ENCODE measurements at places on chromosomes 12 and 14.

DNA sequence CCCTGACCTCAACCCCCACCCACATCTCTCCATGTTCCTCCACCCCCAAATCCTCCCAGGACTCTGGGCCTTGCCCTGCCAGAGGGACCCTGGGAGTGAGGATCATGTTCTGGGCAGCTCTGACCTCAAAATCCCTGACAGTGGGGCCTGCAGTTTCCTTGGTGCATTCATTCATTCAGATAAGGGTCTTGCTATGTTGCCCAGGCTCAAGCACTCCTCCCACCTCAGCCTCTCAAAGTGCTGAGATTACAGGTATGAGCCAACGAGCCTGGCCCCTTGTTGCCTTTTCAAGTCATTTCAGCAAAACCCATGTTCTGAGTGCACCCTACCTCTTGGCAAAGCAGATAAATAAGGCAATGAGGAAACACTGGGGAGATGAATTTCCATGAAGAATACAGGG is 29.6 kb downstream of the ARL6IP4 start:
- DNase-seq, result no peak

DNA sequence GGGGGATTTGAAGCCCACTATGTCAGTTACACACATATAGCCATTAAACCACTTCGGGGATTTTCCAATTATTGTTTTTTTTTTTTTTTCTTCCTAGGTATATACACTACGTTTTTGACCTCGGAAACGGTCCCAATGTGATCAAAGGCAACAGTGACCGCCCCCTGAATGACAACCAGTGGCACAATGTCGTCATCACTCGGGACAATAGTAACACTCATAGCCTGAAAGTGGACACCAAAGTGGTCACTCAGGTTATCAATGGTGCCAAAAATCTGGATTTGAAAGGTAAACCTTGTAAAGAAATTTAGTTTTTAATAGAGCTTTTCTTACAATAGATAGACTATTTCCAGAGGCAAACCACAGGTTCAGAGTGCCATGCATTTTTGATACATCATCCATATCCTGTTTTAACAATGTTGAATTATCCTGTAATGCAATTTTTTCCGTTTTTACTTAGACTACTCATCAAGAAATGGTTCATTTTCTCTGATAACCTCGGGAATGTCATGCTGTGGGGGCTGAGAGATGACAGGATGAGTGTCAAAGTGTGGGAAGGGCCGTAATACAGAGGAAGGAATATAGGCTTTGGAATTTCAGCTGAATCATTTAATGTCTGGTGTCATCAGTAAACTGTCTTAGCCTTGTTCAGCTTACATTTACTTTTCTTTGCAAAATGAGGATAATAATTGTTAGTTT is 797.1 kb downstream of the NRXN3 start:
- DNase-seq, result no peak

- DNase-seq, result no peak
Measured at GRCh38 chr14:30331030-30331429, 227.9 kb upstream of the G2E3 start.

- no peak for DNase-seq
Measured at GRCh38 chr12:47193066-47193465, 113.3 kb upstream of the AMIGO2 start.

- DNase-seq, result peak; percentile 46
Measured at GRCh38 chr14:95098984-95099599, 58.2 kb downstream of the DICER1 start.

DNA sequence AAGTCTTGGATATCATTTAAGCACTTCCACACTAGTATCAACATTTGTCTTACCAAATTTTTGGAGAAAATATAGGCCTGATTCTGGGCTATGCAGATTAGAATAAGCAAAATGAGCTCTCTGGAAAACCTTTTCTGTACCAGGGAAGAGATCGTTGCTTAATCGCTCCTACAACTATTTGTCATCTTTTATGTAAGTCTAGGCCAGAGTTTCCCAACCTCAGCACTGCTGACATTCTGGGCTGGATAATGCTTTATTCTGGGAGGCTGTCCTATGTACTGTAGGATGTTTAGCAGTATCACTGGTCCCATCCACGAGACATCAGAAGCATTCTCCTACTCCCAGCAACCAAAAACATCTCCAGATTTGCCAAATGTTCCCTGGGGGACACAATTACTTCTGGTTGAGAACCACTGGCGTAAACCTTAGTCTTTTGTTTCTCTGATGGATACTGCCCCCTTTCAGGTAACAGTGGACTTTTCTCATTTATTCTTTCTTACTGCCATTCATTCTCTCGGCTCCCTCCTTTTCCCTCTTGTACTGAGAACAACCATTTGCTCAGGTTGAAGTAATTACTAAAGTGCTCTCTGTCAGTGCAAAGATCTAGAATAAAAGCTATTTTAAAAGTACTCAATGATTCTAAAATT is 316.9 kb upstream of the E2F7 start:
- DNase-seq, result no peak

DNA sequence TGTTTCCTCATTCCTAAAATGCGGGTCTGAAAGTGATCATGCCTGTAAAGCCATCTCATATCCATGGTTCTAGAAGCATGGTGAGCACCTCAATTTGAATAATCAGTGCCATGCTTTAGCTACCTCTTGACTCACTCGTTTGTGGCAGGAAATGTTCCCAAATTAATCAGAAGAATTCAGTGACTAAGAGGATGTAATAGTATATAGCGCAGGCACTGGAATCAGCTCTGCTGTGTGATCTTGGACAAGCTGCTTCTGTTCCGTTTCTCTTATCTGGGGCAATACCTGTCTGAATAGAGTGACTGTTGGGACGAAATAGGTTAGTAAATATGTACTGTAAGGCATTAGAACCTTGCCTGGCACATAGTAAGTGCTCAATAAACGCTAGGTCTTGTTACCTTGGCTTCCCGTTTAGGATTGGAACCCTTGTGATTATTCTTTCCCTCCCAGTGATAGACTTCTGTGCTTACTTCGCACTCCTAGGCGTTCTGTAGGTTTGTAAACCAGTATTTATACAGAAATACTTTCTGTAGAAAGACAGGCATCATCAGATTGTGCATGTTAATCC is 820 bp upstream of the SMAGP start:
- DNase-seq, result no peak

GRCh38 chr12:125981610-125982253 is 916.5 kb downstream of the AACS start:
- no peak for DNase-seq

GRCh38 chr12:124028555-124028925 is 55.5 kb downstream of the ZNF664 start:
- DNase-seq, result no peak

GRCh38 chr12:16564675-16565074 is 41.3 kb downstream of the LMO3 start:
- no peak for DNase-seq

GRCh38 chr12:23669691-23670090 is 279.8 kb downstream of the SOX5 start:
- no peak for DNase-seq

- DNase-seq, result no peak
Measured at GRCh38 chr12:57852200-57852599, 5.7 kb upstream of the CTDSP2 start.

- no peak for DNase-seq
Measured at GRCh38 chr14:64806202-64806861, 73.4 kb downstream of the SPTB start.

- no peak for DNase-seq
Measured at GRCh38 chr14:23103581-23103980, 1.2 kb downstream of the CIROP start.

GRCh38 chr12:126667339-126667738 is 1599.6 kb upstream of the TMEM132C start:
- no peak for DNase-seq

DNA sequence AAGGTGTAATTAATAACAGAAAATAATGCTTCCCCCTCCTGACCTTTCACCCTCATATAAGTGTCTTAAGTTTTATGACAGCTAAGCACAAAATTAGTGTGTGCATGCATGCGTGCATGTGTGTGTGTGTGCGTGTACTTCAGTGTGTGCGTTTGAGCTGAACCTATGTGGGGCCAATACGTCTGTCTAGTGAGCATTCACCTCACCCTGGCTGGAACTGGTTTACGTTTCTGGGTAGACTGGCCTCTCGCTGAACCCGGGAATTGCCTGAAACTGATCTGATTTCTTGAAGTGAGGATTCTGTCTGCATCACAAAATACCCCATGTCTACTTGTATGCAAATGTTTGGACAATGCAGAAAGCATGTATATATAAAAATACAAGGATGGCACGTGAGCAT is 68.2 kb upstream of the TBX3 start:
- no peak for DNase-seq

DNA sequence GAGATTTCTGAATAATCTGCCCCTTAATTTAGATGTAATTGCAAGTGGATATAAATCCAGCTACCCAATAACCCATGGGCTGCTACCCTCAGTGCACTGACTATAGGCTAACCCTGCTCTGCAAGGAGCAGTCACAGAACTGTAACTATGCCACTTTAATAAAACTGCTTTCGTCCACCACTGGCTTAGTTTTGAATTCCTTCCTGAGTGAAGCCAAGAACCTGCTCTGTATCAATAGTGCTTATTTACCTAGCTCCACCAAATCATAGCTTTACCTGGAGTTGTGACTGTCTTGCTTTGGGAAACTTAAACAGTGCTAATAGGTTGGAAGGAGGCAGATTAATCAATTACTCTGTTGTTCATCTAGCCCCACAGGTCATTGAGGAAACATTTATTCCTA is 1524.4 kb upstream of the SEL1L start:
- no peak for DNase-seq

DNA sequence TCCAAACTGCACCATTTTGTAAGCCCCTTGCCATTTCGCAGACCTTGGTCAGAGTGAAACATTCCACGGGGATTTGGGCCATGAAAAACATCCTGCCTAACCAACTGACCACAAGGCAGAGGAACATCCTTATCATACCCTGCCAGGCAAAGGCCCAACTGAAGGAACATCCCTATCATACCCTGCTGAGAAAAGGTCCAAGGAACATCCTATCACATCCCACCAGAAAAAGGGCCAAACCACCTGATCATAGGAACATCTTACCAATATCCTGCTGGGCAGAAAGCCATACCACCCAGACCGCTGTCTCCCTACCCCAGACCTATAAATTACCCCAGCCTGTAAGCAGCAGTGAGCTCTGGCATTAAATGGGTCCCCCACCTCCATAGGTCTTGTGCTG is 19.4 kb upstream of the LRRC9 start:
- no peak for DNase-seq

DNA sequence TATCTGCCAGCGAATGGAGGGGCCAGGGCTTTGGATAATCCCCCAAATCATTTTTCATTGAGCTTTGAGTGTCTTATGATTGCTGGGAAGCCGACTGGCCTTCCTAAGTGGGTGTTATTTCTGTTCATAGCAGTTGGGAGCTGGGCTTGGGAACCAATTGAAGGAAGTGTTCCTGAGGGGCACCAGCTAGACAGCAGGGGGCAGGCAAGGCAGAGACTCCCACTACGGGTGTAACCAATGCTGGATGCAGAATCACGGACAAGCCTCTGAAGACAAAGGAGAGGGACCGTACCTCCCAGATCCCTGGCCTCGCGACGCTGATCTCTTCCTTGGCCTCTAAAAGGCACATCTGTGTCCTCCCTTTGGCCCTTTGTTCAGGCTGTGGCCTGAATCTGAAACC is 149.0 kb upstream of the PRMT8 start:
- DNase-seq, result peak; percentile 76

DNA sequence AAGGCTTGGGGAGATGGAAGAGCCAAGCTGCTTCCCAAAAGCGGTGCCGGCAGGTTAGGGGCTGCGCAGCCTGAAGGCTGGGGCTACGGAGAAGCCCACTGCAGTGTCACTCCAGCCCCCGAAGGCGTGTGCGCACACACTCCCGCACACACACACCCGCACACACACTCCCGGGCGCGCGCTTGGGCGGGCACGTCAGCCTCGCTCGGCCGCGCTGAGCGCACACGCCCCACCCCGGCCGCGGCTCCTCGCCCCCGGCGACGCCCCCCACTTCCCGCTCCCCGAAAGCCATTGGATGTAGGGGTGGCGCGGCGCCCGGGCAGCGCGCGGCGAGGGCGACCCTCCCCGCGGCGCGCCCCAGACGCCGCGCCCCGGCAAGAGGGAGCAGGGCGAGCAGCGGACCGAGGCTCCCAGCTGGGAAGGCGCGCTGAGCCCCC is at the start of gene KCNK10:
Gene KCNK10, minus strand, starts transcription at position 184 of the 437 bp plus-strand sequence. CDS start 471 bp downstream, outside the sequence.
- DNase-seq, result no peak

GRCh38 chr14:88251650-88252049 is 71.4 kb downstream of the KCNK10 start:
- DNase-seq, result no peak

GRCh38 chr14:102591372-102591943 is 991 bp upstream of the RCOR1 start:
- DNase-seq, result no peak

DNA sequence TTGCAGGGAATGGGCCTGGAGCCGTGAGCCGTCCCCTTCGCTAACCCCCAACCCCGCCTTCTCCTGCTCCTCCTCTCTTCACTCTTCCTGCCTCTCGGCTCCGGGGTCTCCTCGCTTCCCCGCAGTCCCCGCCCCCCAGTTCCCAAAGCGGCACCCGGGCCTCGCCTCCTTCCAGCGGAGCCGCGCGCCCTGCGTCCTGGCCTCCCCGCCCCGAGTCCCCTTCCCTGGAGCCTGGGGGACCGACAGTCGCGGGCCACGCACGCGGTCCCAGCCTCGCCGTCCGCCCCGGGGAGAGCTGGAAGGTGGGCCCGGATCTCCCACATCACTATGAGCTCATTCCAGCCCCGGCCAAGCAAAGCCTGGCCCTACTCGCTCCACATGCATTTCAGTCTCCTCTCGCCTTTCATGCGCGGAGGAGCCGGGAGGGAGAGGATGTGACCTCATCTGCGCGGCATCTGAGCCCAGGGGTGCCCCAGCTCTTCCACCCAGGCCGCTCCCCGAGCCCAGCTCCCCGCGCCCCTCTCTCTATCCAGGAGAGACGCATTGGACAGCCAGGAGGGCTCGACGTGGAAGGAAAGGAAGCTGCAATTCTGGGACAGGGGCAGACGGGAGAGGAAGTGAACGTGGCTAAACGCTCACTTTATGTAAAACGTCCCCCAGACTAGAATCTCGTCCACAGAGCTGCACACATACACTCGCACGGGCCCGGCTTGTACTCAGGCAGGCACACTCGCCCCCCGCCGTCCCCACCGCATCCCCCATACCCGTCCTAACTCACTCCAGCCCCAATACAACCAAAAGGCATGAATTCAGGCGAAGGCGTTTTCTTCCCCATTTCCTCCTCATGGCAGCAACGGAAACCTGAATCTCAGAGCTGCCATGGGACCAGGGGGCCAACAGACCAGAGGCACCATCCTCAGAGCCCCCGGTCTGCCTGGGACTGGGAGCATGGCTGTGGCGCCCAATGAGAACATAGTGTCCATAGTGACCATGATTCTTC is 108.7 kb upstream of the CCND2 start:
- peak; percentile 89 for DNase-seq
